ENCODE measurements at places on chromosomes 11 and 22. TPM values are rescaled to one million over a fixed set of nuclear protein-coding genes. Genes with fewer than 3 reads are reported as not detected.
A peak's percentile ranks its signal among the peaks of the same experiment; 100 is the strongest.

GRCh38 chr22:46561435-46561905 lies 24.1 kb upstream of the CELSR1 start:
- peak; percentile 58 for DNase-seq

GRCh38 chr11:88507771-88508417 lies 170.4 kb upstream of the CTSC start:
- DNase-seq, result no peak

Gene KCNJ1
- not detected for total RNA-seq

DNA sequence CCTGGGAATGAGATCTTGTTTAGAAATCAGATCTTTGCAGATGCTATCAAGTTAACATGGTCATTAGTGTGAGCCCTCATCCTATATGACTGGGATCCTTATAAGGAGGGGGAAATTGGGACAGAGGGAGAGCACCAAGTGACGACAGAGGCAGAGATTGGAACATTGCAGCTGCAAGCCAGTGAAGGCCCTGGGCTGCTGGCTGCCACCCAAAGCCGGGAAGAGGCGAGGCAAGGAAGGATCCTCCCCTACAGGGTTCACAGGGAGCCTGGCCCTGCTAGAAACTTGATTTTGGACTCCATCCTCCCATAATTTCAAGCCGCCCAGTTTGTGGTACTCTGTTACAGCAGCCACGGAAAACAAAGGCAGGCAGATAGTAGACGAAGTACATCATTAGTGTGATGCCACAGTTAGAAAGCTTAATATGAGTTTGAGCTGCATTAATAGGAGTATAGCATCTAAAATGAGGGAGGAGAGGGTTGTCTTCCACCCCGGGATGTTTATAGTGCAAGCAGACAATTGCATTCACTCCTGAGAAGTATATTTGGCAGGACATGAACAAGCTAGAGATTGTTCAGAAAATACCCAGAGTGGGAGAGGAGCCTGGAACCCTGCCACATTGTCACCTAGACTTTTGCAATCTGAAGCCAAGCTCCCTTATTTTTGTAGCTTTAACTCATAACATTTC lies 56.8 kb upstream of the CLMP start:
- no peak for DNase-seq

DNA sequence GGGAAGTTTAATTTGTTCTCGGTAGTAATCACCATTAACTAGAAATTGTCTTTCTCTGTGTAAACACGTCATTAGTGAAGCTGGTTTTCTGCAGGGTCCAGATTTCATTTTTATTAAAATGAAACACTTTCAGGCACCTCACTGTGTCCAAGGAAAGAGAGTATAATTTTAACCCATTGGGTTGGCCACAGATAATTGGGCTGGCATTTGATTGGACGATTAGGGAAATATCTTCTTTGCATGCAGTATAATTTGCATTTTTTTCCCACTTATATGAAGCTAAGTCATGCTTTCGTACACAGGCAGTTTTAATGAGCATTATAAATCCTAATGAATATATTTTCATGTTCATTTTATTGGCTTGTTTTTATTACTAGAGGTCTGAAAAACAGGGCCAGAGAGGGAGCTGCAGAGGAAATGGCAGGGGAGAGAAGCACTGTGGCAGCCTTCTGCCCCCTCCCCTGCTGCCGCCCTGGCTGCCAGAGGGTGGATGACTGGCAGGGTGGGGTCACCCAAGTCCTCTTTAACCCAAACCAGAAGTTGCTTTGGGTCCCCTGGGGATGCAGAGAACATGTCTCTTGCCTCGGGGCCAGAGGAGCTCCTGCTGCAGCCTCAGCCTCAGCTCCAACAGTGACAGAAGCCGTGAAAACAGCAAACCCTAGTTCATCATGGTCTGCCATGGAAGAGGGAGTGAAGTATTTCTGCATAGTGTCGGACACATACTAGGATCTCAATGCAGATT lies 93.9 kb downstream of the PKNOX2 start:
- no peak for DNase-seq

Data from Daoy (cell line).